ENCODE measurements at places on chromosomes 4 and X. TPM values are rescaled to one million over a fixed set of nuclear protein-coding genes. Genes with fewer than 3 reads are reported as not detected.
A peak's percentile ranks its signal among the peaks of the same experiment; 100 is the strongest.

Gene SHROOM3
- polyA plus RNA-seq = 27.8 TPM

Gene TCEAL6
- polyA plus RNA-seq = 1.1 TPM

GRCh38 chrX:86421771-86422170 is 273.5 kb downstream of the DACH2 start:
- DNase-seq = no peak

Gene HEPH
- 200 TPM for polyA plus RNA-seq

Gene ASMT
- not detected for polyA plus RNA-seq

Gene PHOX2B
- polyA plus RNA-seq = 16.7 TPM

Gene GAGE1
- polyA plus RNA-seq = not detected

GRCh38 chr4:164012396-164013027 is 518.0 kb downstream of the TMA16 start:
- no peak for DNase-seq

Gene MSANTD1
- polyA plus RNA-seq = 1.0 TPM

DNA sequence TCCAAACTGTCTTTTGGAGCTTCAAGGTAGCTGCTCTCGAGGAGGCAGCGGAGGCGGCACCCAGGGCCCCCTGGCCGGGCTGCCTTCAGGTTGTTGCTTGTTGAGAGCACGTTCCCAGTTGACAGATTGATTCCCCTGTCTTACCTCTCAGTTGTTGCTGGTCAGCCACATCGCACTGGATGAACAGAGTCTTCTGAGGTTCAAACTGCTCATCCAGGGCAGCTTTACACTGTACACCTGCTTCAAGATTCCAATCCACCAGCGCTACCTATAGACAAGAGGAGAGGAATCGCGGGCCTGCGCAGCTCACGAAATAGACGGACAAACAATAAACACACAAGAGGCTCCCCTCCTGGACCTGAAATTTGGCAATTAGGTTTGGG is 497 bp downstream of the HPGD start:
- peak; percentile 41 for DNase-seq
